ENCODE measurements at places on chromosomes 2 and 18. TPM values are rescaled to one million over a fixed set of nuclear protein-coding genes. Genes with fewer than 3 reads are reported as not detected.

GRCh38 chr2:174125090-174125489, 123.2 kb downstream of the OLA1 start:
- DNase-seq, result no peak
- H3K4me1 ChIP-seq, result no peaks in the 10 kb centered on the region
- no peaks in the 10 kb centered on the region for H3K27me3 ChIP-seq

Gene MAPRE2
- total RNA-seq, result 143 TPM

GRCh38 chr2:232485757-232486557, 1.7 kb downstream of the ECEL1 start:
- DNase-seq, result no peak
- H3K27me3 ChIP-seq, result peaks cover 93% of the 10 kb centered on the region
- H3K4me3 ChIP-seq, result no peak overlapping the region
- no peaks in the 10 kb centered on the region for H3K36me3 ChIP-seq

Gene PSMA8
- total RNA-seq, result not detected

Gene FBXO15
- 1.3 TPM for total RNA-seq

Gene DLX2
- total RNA-seq, result not detected

DNA sequence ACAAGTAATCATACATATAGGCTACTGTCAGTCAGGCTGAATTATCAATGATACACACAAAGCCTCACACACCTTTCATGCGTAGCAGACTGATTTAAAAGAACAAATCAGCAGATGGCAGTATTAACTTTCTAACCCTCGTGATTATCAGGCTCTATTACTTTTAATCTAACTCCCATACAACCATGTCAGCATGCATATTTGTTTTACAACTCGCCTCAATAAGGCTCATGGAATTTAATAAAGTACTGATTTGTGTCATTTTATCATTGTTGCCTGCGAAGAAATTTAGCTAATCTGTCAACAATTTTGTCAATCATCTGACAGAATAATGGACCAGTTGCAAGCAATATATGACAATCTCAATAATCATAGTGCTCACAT, 82.8 kb downstream of the SLC25A12 start:
- DNase-seq, result no peak
- no peak overlapping the region for H3K27ac ChIP-seq
- H3K4me3 ChIP-seq, result no peak overlapping the region
- peaks cover 4% of the 10 kb centered on the region for H3K4me1 ChIP-seq
- H3K27me3 ChIP-seq, result no peaks in the 10 kb centered on the region
- no peaks in the 10 kb centered on the region for H3K36me3 ChIP-seq

- H3K4me3 ChIP-seq, result no peak overlapping the region
- peaks cover 30% of the 10 kb centered on the region for H3K4me1 ChIP-seq
- H3K27me3 ChIP-seq, result peaks cover 11% of the 10 kb centered on the region
- DNase-seq, result no peak
Observed at GRCh38 chr2:71852141-71852711, 295.4 kb downstream of the CYP26B1 start.

DNA sequence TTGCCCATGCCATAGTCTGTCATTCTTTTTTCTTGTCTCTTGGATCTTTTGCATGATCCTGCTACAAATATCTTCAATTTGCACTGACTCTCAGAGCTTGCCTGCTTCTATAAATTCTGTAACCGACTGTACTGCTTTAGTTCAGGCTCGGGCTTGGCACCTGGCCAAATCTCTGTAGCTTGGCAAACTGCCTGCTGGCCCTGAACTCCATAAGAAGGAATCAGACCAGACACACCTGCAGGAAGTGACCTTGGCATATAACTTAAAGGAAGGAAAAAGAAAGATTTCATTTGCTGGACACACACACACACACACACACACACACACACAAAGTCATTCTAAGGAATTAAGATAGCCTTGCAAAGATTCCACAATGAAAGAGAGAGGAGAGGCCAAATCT, 291.2 kb upstream of the DDX18 start:
- no peaks in the 10 kb centered on the region for H3K27me3 ChIP-seq
- H3K4me1 ChIP-seq, result peaks cover 8% of the 10 kb centered on the region
- H3K4me3 ChIP-seq, result no peak overlapping the region
- peak; percentile 73 for DNase-seq
- no peaks in the 10 kb centered on the region for H3K36me3 ChIP-seq
- no peak overlapping the region for H3K27ac ChIP-seq

DNA sequence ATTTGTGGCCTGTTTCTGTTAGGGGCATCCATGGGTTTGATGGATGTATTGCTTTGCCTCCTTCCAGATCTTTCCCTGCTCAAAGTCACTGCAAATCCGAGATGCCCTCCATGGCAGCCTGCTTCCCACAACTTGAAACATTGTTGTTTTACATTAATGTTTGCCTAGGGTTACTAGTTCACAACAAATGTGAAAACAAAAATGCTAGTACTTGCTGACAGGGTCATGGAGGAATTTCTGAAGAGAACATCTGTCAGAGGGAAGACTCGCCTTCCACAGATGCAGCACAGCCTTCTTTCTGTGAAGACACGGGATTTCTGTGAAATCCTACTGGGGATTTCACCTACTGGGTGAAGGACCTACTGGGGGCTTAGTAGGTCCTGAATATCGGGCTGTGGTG, 260.0 kb upstream of the FN1 start:
- no peak overlapping the region for H3K4me3 ChIP-seq
- no peaks in the 10 kb centered on the region for H3K4me1 ChIP-seq
- no peak overlapping the region for H3K27ac ChIP-seq
- H3K27me3 ChIP-seq, result no peaks in the 10 kb centered on the region
- no peak for DNase-seq
- no peaks in the 10 kb centered on the region for H3K36me3 ChIP-seq

GRCh38 chr18:63828120-63828519, 52.9 kb downstream of the SERPINB7 start:
- no peaks in the 10 kb centered on the region for H3K27me3 ChIP-seq
- no peak overlapping the region for H3K4me3 ChIP-seq
- no peaks in the 10 kb centered on the region for H3K4me1 ChIP-seq
- H3K27ac ChIP-seq, result no peak overlapping the region
- no peaks in the 10 kb centered on the region for H3K36me3 ChIP-seq
- DNase-seq, result no peak

Gene KCNF1
- total RNA-seq, result 0.39 TPM

- H3K4me3 ChIP-seq, result no peak overlapping the region
- peaks cover 10% of the 10 kb centered on the region for H3K4me1 ChIP-seq
Observed at GRCh38 chr2:222238072-222238471, 60.7 kb downstream of the PAX3 start.
